ENCODE measurements at places on chromosomes 7 and 10. TPM values are rescaled to one million over a fixed set of nuclear protein-coding genes. Genes with fewer than 3 reads are reported as not detected.

DNA sequence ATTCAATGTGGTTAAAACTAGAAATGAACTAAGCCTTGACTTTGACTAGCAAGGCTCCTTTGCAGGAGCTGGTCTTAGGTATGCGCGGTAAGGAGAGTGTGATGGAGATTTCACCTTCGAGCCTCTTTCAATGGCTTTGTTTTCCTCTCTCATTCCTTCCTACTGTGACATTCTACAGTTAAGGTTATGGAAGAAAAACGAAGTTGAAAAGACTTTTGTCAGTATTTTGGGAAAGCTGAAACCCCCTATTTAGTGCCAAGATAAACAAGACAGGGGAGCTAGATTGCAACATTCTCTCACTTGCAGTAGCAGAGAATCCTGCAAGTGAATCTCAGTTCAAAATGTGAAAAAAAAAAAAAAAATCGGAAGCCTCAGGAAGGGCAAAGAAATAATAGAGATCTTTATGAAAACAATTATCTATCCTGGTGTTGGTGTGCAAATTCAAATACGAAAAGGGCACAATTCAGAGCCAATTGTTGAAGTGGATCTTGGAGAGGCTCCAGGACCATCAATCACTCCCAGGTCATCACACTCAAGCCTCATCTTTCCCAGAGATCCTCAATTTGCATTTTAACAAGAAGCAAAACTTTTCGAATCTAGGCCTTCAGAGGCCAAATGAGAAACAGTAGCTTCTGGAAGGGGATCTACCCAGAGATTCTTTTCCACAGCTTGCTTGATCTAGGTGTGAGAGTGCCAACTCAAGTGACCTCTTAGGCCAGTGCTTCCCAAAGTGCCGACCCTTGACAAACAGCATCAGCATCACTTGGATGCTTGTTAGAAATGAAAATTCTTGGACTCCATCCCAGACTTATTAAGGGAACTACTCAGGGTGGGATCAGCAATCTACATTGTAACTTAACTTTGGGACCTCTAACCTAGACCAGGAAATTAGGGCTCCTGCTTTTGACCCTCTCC is 163.8 kb downstream of the INHBA start:
- no peak for DNase-seq

- DNase-seq, result no peak
Measured at GRCh38 chr10:60162631-60163030, 227.0 kb downstream of the ANK3 start.

- DNase-seq, result no peak
Measured at GRCh38 chr7:85001495-85002345, 185.1 kb downstream of the SEMA3D start.

- no peak for DNase-seq
Measured at GRCh38 chr10:19412531-19412930, 363.9 kb downstream of the MALRD1 start.

DNA sequence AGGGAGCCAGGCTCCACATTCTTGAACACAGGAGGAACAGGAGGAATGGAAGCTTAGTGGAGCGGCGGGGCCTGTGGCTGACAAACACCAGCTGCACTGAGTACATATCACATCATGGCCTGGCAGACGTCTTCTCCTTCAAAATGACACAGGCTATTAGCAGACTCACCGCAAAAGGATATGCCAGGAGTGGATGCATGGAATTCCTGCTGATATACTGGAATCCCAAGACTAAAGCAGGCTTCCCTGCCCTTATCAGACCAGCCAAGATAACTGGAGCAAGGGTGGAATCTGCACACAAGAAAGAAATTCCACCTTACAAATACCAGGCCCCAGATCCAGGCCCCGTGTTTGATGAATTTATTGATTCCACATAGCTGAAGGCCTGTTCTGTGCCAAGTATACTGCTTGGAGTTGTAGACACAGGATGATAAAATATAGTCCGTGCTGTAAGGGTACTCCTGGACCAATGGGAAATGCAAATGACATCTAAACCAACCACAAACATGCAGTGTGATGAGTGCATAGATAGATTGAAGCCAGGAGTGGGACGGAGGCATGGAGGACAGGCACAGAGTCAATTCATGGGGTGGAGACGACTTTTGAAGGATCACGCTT is 480.5 kb upstream of the ZMIZ1 start:
- DNase-seq, result no peak

- no peak for DNase-seq
Measured at GRCh38 chr10:132986978-132987377, 44.6 kb upstream of the CFAP46 start.

DNA sequence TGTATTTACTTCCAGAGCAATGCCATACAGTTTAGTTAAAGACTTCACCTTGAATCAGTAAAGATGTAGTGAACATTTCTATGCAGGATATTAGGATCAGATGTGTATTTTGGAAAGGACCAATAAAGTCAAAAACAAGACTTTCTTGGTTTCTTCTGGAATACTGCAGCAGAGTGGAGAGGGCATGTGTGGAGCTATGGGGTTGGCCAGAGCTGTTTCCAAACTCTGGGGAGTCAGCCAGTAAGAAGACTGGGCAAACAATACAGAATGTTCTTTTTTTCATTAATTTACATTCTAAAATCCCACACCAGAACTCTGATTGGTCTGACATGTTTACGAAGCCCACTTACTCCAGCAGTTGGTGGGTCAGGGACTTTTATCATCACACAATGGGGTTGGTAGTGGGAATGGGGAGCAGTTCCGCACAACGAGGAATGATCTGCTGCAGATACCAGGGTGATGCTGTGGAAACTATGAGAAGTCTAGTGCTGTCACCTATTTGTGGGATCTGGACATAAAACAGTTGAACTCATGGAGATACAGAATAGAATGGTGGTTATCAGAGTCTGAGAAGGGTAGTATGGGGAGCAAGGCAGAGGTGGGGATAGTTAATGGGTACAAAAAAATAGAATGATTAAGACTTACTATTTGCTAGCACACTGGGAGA is 267.7 kb downstream of the MALRD1 start:
- DNase-seq, result no peak

- no peak for DNase-seq
Measured at GRCh38 chr10:34731885-34732701, 83.0 kb downstream of the PARD3 start.

DNA sequence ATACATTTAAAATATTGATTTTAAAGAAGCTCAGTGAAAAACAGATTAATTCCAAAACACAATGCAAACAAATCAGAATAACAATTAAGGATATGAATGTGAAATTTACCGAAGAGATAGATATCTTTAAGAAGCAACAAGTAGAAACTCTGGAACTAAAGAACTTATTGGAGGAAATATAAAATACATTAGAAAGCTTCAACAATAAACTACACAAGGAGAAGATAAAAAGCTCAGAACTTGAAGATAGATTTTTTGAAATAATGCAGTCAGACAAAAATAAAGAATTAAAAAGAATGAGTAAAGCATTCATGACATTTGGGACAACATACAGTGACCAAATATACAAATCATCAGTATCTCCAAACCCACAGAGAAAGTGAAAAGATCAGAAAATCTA is 43.2 kb downstream of the HIBADH start:
- no peak for DNase-seq

DNA sequence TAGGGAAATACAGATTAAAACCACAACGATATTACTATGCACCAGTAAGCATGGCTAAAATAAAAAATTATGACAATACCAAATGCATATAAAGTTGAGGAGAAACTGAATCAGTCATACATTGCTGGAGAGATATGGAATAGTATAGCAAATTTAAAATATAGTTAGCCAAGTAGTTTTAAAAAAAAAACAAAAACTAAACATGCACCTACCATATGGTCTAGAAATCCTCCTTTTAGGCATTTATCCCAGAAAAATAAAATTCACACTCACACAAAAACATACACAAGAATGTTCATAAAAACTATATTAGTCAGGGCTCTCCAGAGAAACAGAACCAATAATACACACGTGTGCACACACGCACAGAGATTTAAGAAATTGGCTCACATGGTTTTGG is 175.8 kb downstream of the IPMK start:
- no peak for DNase-seq

- DNase-seq, result no peak
Measured at GRCh38 chr10:85168243-85168642, 839.9 kb downstream of the CCSER2 start.

GRCh38 chr10:59878915-59879314 is 27.4 kb downstream of the CCDC6 start:
- no peak for DNase-seq

GRCh38 chr7:143485500-143485899 is 7.8 kb downstream of the TAS2R41 start:
- no peak for DNase-seq

- DNase-seq, result no peak
Measured at GRCh38 chr7:70634610-70635068, 497.3 kb upstream of the GALNT17 start.

DNA sequence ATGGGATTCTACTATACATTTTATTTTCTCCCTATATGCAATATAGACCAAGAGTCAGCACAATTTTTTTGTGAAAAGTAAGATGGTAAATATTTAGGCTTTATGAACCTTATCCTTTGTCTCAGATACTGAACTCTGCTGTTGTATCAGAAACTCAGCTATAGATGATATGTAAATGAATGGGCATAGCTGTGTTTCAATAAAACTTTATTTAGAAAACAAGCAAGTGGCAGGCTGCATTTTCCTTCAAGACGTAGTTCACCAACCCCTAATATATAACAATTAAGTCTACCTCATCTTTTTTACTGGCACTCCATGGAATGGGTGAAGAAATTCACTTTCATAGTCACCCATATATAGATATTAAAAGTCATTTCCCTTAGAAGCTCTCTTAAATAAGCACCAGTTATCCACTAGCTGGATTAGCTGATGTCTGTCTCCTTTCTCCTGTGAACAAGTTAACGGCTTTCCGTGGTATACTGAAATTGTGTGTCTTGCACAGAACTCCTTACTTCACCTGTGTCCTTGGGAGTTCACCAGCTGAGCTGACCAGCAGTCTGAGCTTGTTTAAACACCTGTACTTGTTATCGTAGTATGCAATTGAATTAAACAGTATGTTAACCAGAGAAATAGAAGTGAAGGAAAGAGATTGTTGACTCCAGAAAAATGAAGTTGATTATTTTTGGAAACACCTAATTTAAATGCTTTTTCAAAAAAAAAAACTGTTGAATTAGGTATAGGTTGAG is 770.6 kb downstream of the KCNMA1 start:
- DNase-seq, result no peak

- DNase-seq, result no peak
Measured at GRCh38 chr10:82980321-82980720, 1105.3 kb downstream of the NRG3 start.

AP1S1 gene
- 41.8 TPM for total RNA-seq

WIPF3 gene
- total RNA-seq, result not detected

SFTPA1 gene
- total RNA-seq, result not detected

LIPN gene
- not detected for total RNA-seq

RBP3 gene
- not detected for total RNA-seq

Measured in activated T-helper 2 cell treated with anti-CD3 and anti-CD28 coated beads, Interferon-gamma antibody, Interleukin-2, Interleukin-4, amounts not matched to agents 10 μg/mL and 5 μg/mL and 100 μg/mL, durations not matched to agents 14 hours and 24 hours and 36 hours (primary cell).